ENCODE measurements at places on chromosomes 3 and 15.

- no peak for DNase-seq
Measured at GRCh38 chr3:179189759-179190158, 41.6 kb downstream of the PIK3CA start.

DNA sequence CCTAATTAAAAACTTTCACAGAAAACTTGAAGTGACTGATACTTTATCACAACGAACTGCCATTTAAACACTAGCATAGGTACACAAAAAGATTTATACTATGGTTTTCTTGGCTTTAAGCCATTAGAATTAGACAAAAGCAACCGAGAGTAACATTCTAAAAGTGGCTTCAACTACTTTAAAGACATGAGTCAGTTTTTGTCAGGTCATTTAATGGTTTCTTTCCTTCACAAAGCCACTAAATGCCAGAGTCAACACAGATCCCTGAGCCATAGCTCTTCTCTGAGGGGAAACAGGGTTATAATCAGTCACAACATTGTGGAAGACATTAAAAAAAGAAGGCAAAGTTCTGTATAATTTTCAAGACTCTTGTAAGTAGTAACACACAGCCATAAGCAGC lies 54.6 kb downstream of the CAPN3 start:
- no peak for DNase-seq

DNA sequence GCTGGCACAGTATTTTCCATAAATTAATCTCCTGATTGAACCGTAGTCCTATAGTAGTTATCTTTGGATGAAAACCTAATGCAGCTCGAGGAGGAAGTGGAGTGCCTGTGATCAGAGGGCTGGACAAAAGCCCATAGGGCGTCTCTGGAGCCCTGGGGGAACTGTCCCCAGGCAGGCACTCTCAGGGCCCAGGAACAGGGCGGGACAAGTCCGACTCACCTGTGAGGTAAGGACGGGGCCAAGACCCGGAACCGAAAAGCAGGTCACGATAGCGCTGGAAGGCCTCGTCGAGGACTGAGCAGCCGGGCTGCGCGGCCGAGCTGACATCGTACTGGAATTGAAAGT lies 341 bp downstream of the HEXA start:
- no peak for DNase-seq

DNA sequence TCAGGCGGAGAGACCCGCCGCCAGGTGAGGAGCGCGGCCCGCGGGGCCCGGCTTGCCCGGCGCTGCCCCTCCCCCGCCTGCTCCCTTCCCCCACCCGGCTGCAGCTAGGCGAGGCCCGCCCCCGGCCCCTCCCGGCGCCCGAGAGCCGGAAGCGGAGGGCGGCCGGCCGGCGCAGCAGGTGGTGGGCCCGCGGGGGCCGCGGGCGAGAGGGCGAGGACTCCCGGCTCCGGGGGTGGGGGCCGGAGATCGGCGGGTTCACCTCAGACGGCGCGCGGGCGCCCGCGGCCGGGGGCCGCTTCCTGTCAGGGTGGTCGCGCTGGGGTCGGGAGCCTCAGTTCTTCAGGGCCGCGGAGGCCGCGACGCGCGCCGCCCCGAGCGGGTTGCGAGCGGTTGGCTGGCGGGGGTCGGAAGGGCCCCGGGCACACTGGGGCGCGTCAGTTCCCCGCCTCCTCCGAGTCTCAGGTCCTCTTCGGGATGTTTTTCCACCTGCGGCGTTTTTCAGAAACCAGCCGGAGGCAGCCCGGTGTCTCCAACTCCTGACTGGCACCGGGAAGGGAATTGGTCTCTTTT lies 395 bp downstream of the ZFAND6 start:
- peak; percentile 75 for DNase-seq

DNA sequence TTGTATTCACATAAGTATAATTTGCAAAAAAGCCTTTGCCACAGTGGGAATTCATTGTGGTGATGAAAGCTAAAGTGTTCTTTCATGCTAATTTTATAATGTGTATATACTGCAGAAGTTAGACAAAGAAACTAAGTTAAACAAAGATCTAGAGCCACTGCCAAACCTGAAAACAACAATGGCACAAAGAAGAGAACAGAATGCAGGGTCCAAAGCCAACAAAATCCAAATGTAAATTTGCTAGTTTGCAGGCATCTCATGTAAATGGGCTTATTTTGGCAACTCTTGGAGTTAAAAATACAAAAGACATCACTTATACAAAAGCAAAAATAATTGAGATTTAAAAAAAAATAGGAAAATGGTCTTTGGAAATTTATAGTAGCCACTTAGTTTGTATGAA lies 123.0 kb downstream of the TCF12 start:
- DNase-seq = peak; percentile 62

DNA sequence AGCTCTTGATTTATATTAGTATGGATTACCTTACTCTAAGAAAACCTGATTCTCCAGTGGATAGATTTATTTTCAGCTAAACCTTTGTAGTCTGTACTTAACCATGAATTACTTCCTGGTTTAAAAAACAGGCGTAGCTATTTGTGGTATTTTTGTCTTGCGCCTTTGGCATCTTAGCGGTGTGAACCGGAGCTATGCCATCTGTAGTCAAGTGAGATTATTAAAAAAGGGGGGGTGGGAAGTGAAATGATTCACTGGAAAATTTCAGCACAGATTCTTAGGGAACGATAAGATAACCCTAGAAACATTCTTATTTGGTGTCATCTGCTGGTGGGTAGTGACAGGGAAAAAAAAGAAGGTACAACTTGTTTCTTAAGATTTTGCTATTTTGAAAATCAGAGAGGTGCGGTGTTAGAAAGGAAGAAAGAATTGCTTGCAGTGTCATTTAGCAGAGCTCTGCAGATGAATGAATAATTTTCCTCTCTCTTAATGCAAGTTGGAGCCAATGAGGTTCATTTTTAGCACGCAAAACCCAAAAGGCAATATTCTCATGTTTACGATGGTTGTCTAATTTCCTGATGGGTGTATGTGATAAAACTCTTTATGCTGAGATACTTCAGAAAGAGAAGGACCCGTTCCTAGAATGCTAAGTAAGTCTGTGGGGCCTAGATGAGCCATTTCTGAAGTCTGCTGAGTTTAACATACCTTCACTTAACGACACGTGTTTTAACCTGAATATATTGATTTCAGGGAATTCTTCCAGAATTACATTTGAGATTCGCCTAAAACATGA lies 44.0 kb downstream of the PSMD6 start:
- no peak for DNase-seq

DNA sequence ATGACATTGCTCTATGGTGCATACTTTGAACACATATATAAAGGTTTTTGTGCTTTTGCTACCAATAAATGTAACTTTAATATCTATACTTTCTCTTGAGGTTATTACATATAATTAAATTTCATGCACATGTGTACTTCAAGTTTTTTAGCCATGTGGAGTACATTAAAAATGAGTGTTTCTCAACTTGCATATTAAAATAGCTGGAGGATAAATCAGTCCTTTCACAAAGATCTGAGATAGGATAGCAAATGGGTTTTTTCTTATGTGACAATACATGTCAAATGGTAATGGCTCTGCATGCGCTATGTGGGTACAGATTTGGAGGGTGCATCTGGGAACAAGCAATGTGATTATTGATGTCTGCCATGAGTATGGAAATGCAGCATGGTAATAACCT lies 48.7 kb upstream of the COL6A6 start:
- DNase-seq = no peak

GRCh38 chr3:152910211-152910610 lies 75.3 kb downstream of the P2RY1 start:
- no peak for DNase-seq

DNA sequence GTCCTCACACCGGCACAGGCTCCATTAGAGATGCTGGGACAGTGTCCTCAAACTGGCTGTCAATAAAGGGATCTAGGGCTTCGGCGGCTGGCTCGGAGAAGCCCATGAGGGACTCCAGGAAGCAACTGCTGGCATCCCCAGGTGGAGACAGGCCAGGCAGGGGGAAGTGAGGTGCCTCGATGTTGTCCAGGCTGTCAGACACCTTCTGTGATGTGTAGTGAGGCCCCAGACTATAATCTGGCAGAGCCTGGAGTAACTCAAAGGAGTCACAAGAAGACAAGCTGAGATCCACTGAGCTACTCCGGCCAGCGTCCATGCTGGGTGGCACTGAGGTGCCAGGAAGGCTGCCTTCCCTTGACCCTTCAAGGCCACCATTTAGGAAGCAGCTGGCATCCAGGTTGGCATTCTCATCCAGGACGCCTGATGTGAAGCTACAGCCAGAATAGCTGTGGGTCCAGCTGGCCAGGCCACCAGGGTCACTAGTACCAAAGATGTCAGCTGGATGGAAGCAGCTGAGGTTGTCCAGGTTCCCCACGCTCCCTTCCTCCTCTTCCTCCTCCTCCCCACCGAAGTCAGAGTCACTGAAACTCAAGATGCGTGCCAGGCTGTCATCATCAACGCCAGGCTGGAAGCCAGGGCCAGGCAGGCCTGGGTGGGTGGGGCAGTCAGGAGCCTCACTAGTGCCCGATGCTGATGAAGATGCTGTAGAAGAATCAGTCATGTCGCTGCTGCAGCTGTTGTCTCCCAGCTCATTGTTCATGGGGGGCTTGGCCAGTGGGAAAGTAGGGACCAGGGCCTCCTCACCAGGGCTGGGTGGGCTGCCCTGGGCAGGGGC lies 10.1 kb downstream of the CSRNP1 start:
- no peak for DNase-seq

- DNase-seq = no peak
Measured at GRCh38 chr3:71817262-71817661, 32.3 kb upstream of the PROK2 start.

- peak; percentile 36 for DNase-seq
Measured at GRCh38 chr15:96331945-96332636, 1.6 kb downstream of the NR2F2 start.

DNA sequence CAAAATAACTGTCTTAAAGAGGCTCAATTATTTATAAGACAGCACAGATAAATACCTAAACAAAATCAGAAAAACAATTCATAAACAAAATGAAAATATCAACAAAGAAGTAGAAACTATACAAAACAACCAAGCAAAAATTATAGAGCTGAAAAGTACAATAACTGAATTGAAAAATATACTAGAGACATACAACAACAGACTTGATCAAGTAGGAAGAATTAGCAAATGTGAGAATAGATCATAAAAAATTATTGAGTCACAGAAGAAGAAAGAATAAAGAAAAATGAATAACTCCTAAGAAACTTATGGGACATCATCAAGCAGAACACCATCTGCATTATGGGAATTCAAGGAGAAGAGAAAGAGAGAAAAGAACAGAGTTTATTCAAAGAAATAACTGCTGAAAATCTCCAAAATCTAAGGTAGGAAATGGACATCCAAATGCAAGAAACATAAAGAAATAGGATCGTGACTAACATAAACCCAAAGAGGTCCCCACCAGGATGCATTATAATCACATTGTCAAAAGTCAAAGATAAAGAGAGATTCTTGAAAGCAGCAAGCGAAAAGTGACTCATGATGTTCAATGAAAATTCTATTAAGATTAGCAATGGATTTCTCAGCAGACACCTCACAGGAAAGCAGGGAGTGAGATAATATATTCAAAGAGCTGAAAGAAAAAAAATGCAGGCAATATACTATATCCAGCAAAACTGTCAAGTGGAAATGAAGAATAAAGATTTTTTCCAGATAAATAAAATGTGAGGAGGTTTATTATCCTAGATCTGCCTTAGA lies 85.9 kb downstream of the DCLK3 start:
- DNase-seq = no peak

- DNase-seq = no peak
Measured at GRCh38 chr15:74844319-74845207, 1.6 kb upstream of the ULK3 start.

- DNase-seq = no peak
Measured at GRCh38 chr3:61882253-61882652, 320.9 kb downstream of the PTPRG start.

GRCh38 chr3:53223025-53223424 lies 32.8 kb downstream of the TKT start:
- DNase-seq = no peak

DNA sequence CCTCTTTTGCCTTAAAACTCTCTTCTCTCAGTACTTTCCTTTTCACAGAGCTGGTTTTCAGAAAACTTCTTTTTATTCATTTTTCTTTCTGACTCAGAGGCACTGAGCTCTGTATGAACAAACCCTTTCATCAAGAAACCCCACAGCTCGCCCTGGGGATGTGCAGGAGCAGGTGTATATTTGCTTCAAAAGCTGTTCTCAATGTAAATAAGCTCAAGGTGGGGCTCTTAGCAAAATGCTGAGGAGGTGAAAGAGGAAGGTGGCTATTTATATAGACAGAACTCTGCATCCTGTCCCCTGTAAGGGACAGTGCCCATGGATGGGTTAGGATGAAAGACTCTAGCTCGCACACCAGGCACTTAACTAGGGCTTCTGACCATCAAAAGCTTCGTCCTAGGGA lies 302.0 kb downstream of the WDR72 start:
- peak; percentile 32 for DNase-seq

- DNase-seq = no peak
Measured at GRCh38 chr15:48221885-48222284, 15.8 kb downstream of the SLC12A1 start.

DNA sequence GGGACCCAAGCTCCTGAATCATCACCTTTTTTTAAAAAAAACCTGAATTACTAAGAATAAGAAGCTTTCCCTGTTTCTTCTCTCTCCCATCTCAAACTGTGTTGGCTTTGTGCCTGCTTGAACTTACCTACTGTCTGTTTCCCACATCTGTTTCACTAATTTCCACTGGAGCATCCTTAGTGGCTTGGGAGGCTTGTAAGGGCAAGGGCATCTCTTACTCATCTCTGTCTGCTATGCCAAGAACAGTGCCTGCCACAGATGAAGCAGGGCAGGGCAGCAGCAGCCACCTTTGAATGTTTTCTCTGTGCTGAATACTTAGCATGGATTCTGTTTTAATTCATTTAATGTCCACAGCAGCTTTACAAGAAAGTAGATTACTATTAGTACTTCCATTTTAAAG lies 42.3 kb downstream of the SNRK start:
- DNase-seq = no peak

DNA sequence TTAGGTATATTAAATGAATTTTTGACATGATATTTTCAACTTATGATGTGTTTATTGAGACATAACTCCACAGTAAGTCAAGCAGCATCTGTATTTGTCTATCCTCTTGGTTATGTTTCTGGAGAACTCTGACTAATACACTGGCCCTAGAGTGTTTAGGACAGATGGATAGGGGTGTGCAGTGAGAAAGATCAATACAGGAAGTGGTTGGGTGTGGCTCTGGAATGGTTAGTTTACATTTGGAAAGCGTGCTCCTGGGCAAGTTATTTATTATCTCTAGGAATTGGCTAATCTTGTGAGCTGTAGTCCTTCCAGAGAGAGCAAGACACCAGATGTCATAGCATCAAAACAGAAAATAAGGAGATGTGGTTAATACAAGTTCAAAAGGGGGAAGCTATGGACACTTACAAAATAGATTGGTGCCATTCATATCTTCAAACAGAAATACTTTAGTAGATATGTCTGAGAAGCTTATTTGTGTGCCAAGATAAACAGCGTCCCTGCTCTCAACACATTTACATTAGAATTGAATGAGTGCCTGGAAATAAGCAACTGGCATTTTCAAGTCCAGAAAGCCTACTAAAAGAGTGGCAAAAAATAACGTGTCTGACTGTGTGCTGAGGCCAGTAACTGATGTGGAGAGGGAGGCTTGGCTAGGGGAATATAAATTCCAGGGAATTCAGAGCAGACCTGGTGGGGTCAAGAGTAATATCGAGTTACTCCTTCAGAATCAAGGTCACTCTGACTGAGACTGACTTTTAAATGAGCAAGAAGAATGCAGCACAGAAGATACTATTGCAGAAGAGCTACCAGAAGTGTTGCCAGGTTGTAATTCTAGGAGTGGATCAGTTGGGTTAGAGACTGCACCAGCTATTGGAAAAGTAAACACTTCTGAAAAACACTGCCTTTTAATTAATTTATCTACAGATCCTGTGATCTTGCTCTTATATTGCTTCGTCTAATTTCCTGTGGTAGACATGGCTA lies 33.4 kb upstream of the PLAAT1 start:
- peak; percentile 9 for DNase-seq

- no peak for DNase-seq
Measured at GRCh38 chr3:197012540-197012883, 17.1 kb downstream of the MELTF start.
